Endodermal cell (in vitro differentiated cells): ENCODE measurements at places on chromosomes 1 and 21. TPM values are rescaled to one million over a fixed set of nuclear protein-coding genes. Genes with fewer than 3 reads are reported as not detected.

DNA sequence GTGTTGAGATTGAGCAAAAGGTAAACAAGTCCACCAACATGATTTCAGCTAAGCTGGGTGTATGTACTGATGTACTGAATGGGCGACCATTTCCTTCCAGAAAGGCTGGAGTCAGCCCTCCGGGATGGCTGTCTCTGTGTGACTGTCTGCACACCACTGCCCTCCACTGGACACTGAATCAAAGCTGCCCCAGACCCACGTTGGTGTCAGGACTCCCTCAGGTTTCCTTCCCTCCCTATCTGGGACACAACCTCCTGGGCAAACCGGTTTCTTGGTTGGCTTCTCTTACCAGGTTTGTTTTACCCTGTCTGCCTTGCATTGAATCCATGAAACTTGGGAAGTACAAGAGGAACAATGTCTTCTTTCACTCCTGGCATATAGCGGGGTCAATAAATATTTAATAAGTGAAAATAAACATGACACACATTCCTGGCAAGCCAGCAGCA lies 5.3 kb upstream of the SRP9 start:
- H3K4me3 ChIP-seq: no peak overlapping the region
- peaks cover 5% of the 10 kb centered on the region for H3K27me3 ChIP-seq

- no peaks in the 10 kb centered on the region for H3K27me3 ChIP-seq
- H3K4me1 ChIP-seq: no peaks in the 10 kb centered on the region
- no peak for DNase-seq
- H3K36me3 ChIP-seq: peaks cover 88% of the 10 kb centered on the region
- no peak overlapping the region for H3K4me3 ChIP-seq
These were observed 12.4 kb downstream of the ANGEL2 start for GRCh38 chr1:213003256-213003655.

DNA sequence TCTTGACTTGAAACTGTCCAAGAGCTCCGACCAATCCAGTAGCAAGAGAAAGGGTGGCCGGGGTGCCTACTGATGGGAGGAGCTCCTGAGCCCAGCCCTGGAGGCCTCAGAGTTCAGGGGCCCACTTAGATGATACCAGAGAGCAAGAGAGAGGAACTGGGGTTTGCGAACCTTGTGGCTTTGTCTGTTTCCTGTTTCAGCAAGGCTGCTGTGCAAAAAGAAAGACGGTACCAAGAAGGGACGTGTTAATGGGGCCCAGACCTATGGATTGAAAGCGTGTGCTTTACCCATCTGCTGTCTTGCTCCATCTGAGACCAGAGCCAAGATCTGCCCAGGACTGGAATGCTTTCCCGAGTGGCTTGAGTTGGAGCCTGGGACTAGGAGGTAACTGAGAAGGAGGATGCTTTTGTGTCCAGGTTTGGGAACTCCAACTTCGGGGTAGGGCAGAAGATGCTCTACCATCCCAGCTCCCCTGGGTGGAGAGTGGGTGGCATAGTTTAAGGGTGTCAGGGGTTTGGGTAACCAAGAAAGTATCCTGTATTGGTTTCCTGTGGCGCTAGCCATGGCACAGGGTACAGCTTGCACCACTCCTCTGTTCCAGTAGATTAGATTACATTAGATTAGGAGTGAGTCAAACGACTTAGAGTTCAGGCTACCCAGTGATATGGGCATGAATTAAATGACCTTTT lies at the start of gene TRAF3IP3:
TSS of gene TRAF3IP3 (plus strand) at position 128 of the 689 bp plus-strand sequence. CDS start 3,987 bp downstream, outside the sequence.
- H3K27me3 ChIP-seq: peaks cover 26% of the 10 kb centered on the region
- H3K27ac ChIP-seq: no peak within 1 kb of the TSS
- no peak within 1 kb of the TSS for H3K4me3 ChIP-seq
- H3K36me3 ChIP-seq: no peaks in the 10 kb centered on the region
- H3K4me1 ChIP-seq: no peaks in the 10 kb centered on the region

Gene COL9A2
- total RNA-seq: 224 to 488 TPM (median 470 TPM) in 3 replicates

Gene SDHB
- 68.5 and 69.8 TPM in 2 replicates for total RNA-seq
